ENCODE measurements at places on chromosomes 4 and X. TPM values are rescaled to one million over a fixed set of nuclear protein-coding genes. Genes with fewer than 3 reads are reported as not detected.

- no peak for DNase-seq
Observed at GRCh38 chr4:2691952-2692435, 64.1 kb downstream of the TNIP2 start.

DNA sequence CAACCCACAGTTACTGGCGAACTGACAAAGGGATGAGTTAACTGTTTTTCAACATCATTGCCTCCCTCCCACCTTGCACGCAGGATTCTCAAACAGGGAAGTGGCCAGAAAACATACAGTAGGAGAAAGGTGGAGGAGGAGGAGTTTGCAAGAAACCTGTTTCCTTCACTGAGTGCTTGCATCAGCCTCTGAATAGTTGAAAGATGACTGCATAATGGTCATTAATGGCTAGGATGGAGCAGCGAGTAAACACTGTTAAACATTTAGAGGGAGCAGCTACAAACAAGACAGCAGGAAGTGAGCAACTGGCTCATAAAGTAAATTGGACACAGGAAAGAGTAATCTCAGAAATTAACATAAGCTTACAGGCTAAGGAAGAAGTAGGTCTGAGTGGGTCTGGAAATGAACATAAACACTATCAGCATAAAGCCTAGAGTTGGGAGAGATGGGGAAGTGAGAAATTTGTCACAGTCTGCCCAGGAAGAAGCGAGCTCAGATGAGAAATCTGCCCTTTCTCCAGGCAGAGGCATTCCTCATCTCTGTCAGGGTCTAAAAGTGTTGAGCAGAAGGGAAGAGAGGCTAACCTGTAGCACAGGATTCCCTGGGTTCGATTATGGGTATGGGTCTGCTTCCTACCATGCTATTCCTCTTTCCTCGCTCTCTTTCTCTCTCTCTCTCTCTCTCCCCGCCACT is 38.6 kb downstream of the TRPC5OS start:
- no peak for DNase-seq

GRCh38 chr4:24979554-24979953 is 51.2 kb downstream of the LGI2 start:
- peak; percentile 96 for DNase-seq

- no peak for DNase-seq
Observed at GRCh38 chrX:83658731-83659130, 150.6 kb downstream of the POU3F4 start.

The TMEM154 gene
- 5.1 TPM for polyA plus RNA-seq

The RBM47 gene
- not detected for polyA plus RNA-seq

The HSPA4L gene
- 1.3 TPM for polyA plus RNA-seq

- DNase-seq, result no peak
Observed at GRCh38 chr4:64796581-64796980, 387.3 kb upstream of the TECRL start.

The SLC49A3 gene
- 4.2 TPM for polyA plus RNA-seq

GRCh38 chrX:148134578-148134977 is 153.4 kb downstream of the FMR1NB start:
- DNase-seq, result no peak

GRCh38 chrX:115330498-115331168 is 41.1 kb downstream of the LUZP4 start:
- peak; percentile 65 for DNase-seq
